ENCODE measurements at places on chromosomes 6 and 20.

DNA sequence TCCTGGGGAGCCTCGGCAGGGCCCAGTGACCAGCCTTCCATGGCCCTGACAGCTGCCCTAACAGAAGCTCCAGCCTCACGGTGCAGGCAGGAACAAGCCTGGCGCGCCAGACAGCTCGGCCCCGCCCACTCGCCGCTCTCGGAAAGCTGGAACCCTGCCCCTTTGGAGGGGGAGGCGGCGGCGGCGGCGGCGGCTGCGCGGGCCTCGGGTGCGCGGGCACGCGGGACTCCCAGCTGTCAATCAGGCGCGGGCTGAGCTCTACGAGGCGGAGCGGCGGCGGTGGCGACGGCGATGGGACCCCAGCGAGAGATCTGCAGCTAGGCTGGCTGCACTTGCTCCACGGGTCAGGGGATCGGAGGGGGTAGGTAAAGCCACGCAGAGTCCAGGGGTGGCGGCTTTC lies at the start of gene NRSN1:
NRSN1 (plus strand) TSS at position 236 of the 400 bp plus-strand sequence. CDS start 8,113 bp downstream, outside the sequence.
- peak; percentile 89 for DNase-seq

DNA sequence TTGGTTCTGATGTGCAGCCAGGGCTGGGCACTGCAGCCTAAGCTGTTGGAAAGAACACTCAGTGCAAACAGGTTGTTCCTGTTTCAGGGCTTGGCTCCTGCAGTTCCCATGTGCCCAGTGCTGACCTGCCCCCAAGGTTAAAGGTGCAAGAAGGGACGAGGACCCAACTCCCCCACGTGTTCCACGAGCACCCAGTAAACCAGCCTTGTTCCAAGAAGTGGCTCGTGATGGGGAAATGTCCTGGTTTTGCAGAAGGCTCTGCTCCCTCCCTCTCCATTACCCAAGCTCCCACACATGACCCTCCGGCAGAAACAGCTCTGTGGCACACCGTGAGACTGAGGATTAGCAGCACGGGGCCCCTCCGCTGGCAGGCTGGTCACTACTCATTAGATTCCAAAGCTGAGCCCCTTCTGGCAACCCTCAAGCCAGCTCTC lies 9.4 kb downstream of the ACSS1 start:
- no peak for DNase-seq

DNA sequence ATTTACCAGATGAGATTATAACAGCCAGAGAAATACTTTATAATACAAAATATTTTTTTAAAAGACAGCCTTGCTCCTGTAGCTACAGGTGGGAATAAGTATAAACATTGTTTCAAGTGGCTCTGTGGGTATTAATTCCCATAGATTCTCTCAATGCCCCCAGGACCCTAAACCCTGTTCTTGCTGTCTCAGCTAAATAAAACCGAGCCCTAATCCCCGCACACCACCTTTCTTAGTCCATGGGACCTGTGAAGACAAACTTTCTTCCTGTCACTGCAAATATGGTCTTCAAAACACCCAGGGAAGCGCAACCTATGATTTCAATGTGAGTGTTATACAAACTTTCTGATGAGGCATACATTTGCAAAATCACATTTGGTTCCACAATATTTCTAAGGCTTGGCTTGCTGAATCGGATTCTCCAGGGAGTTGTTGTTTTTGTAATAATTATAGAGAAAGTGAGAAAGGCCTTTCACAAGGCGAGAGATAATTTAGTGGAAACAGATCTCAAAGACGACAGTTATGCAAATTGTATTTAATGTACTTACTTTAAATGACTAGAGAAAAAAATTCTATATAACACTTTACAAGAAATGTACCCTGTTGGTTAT lies 11.1 kb downstream of the SMLR1 start:
- no peak for DNase-seq

DNA sequence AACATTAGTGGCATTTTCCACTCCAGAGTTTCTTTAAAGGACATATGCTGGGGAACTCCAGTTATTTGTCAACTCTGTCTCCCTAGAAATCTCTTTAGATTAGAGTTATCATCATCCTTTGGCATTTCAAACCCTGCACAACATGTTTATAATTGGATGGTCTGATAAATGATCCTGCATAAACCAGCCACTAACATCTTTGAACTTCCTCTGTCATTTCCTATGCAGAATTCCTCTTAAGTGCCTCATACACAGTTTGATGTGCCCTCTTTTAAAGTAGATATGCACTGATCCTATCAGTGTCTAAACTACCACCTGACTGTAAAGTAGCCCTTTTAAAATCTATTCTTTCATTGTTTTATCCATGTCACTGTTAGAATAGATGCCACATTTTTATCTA lies 306.3 kb upstream of the IRAK1BP1 start:
- no peak for DNase-seq

DNA sequence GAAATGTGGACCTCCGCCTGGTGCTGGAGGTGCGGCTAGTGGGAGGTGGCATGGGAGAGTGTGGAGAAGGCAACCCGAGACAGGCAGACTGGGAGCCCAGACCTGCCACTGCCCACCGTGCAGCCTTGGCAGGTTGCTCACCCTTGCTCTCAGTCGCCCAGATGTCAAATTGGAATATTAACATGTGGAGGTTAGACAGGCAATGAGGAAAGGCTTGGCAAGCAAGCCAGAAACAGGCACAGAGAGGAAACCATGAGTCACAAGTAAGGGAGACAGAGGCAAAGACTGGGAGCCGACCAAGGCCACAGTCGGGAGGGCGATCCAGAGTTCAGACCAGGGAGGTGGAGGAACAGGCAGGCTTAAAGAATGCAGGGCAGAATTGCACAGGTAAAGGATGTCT lies 178.2 kb downstream of the FOXC1 start:
- no peak for DNase-seq

Data from GM23338 (cell line).